Myocyte (in vitro differentiated cells): ENCODE measurements at places on chromosomes 16 and 17. TPM values are rescaled to one million over a fixed set of nuclear protein-coding genes. Genes with fewer than 3 reads are reported as not detected.

The ZNF469 gene
- total RNA-seq, result 1.5 and 2.7 TPM in 2 replicates

The GUCY2D gene
- total RNA-seq, result not detected in 2 replicates

The KRT39 gene
- total RNA-seq, result not detected in 2 replicates

The LRRC37A gene
- total RNA-seq, result 1.1 and 1.5 TPM in 2 replicates

The TBC1D3E gene
- not detected in 2 replicates for total RNA-seq

The MMP15 gene
- total RNA-seq, result 53.2 and 89.2 TPM in 2 replicates

The GLP2R gene
- total RNA-seq, result not detected in 2 replicates

The CCL17 gene
- total RNA-seq, result not detected in 2 replicates

The TRIM47 gene
- 7.2 and 8.8 TPM in 2 replicates for total RNA-seq

The P2RX1 gene
- 0.21 and 1.6 TPM in 2 replicates for total RNA-seq

The MYO15A gene
- 0.03 and 0.57 TPM in 2 replicates for total RNA-seq

- no peak for DNase-seq
Measured at GRCh38 chr17:67531291-67531690, 154.2 kb downstream of the PITPNC1 start.

DNA sequence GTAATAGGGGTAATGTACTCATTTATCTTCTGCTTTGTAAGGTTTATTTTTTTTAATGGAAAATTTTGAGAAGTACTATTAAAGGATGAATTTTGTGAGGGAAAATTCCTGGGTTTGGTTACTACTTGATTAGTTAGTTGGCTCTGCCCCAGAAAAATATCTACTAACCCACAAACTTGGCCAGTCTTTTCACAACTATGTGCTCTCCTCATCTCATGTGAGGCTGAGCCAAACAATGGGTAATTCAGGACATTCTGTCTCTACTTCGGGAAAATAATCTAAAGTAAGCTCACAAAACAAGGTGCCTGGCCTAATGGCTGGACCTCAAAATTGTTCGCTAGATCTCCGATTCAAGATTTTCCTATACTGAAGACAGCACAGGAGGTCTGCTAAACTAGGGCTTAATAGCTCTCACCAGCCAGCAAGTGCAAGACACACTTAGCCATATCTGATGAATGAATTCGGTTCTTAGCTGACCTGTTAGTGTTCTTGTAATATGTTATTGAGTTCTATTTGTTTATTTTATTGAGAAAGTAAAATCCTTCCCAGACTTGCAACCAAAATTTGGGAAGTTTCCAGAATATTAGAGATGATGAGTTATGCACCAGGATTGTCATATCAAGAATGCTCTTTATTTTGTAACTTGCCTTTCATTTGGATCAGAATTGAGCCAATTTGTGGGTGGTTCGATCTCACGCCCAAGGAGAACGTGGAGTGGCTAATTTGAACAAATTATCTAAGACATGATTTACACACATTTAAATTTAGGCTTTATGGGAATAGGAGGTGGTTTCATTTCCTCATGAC is 5.7 kb downstream of the KCNJ16 start:
- DNase-seq, result peak; percentile 62

- no peak for DNase-seq
Measured at GRCh38 chr16:71250461-71251235, 20.1 kb upstream of the HYDIN start.

- peak; percentile 21 for DNase-seq
Measured at GRCh38 chr16:24731722-24732419, 2.4 kb downstream of the TNRC6A start.

GRCh38 chr17:50845240-50846147 is 10.1 kb downstream of the WFIKKN2 start:
- peak; percentile 91 for DNase-seq

DNA sequence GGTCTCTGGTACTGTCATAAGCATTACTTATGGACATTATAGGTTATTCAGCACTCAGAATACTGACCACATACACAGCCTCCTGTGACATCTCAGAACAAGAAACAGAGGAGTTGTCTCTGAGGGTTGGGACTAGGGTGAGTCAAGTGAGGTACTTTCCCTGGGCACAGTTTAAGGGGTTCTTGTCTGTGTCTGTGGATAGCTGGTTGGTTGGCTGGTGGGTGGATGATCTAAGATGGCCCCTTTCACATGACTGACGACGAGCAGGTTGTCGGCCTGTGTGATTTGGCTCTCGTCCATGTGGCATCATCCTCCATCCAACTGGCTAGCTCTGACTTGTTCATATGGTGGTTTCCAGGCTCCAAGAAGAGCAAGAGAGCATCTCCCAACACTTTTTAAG is 163.9 kb downstream of the PRKCB start:
- no peak for DNase-seq

DNA sequence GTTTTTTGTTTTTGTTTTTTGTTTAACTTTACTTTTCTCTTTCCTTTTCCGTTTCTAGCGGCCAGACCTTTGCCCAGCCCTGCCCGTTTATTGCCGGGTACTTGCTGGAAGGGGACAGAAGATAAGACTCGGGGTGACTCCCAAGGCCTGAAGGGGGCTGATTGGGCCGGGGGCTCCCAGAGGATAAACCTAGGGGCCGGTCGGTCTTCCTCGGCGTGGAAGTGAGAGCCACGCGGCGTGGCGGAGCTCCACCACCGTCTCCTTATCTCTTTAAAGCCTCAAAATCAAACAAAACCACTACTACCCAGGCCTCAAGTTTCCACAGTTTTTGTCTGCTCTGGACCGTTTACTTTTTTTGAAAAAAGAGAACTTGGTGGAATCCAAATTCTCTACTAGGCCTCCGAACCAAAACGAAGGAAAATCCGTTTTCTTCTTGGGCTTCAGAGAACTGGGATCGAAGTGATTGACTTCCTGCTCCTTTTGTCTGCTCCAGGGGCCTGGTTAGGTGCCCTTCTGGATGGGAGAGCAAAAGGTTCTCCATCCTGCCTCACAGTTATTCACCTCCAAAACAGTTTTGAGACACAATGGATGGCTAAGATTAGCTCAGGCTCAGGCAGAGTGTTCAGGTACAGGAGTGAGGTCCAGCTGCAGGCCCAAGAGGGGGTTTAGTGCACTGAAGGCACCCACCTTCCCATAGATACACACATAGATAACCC is 8.5 kb upstream of the HOXB9 start:
- no peak for DNase-seq

- DNase-seq, result peak; percentile 44
Measured at GRCh38 chr17:14318109-14318917, 17.4 kb downstream of the HS3ST3B1 start.

- no peak for DNase-seq
Measured at GRCh38 chr17:78302478-78302877, 57.4 kb downstream of the SOCS3 start.

DNA sequence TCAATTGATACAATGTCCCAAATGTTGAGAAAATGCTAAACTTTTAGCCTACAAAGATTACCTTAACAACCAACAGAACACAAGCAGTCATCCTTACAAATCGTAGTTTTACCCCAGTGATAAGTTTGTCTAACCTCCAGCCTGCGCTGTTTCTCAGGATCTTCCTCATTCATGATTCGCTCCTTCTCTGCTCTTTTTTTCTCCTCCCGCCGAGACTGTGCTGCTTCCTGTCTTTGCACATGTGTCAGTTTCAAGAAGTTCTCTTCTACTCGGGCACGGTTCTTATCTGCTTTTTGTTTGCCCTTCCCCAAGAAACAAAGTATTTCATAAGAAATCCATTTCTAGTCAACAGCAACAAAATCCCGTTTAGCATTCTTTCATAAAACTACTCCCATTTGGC is 10.2 kb upstream of the STRADA start:
- DNase-seq, result no peak

DNA sequence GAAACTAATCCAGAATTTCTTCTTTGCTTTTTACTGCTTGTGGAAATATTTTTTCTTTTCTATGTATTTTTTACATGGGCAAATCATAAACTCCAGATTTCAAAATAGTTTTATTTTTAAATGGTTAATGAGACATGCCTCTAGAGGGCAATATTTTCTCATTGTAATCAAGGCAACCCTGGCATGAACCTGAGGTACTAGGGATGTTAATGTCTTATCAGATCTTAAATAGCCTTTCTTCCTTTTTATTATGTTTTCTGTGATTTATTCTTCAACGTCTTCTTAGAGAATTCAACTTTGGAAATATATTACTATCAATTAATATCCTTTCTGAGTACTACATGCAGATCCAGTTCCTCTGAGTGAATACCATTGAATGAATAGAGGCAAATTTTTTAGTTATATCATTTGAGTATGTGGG is 324.7 kb downstream of the BCAS3 start:
- DNase-seq, result peak; percentile 62

DNA sequence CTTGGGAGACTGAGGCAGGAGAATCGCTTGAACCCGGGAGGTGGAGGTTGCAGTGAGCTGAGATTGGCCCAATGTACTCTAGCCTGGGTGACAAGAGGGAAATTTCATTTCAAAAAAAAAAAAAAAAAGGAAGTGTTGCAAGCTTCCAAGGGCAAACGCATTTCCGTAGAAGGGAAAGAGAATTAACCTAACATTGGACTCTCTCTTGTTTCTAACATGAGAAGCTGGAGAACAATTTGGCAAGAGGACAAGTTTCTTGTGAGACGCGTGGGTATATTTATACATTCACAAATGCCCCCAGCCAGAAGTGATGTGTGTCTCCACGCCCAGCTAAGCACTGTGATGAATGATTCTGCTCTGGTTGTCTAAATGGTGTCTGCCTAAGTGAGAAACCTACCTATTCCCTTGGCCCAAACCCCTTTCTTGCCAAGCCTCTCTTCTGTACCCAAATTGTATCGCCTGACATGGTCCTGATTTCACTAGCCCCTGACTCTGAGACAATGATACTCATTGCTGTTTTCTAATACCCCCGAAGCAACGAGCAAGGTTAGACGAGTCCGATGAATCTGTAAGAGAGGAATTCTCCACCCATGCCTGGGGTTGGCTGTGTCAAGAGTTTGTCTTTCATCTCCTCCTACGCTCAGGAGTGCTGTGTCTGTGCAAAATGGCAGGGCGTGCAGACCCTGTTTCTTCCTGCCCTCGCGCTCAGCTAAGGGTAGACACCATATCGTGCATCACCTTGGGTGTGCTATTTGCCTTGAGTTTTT is 14.2 kb upstream of the ST6GALNAC2 start:
- DNase-seq, result no peak

GRCh38 chr16:68487669-68488068 is 39.4 kb upstream of the SMPD3 start:
- DNase-seq, result no peak

- peak; percentile 17 for DNase-seq
Measured at GRCh38 chr17:3635474-3636153, 436 bp downstream of the SHPK start.

DNA sequence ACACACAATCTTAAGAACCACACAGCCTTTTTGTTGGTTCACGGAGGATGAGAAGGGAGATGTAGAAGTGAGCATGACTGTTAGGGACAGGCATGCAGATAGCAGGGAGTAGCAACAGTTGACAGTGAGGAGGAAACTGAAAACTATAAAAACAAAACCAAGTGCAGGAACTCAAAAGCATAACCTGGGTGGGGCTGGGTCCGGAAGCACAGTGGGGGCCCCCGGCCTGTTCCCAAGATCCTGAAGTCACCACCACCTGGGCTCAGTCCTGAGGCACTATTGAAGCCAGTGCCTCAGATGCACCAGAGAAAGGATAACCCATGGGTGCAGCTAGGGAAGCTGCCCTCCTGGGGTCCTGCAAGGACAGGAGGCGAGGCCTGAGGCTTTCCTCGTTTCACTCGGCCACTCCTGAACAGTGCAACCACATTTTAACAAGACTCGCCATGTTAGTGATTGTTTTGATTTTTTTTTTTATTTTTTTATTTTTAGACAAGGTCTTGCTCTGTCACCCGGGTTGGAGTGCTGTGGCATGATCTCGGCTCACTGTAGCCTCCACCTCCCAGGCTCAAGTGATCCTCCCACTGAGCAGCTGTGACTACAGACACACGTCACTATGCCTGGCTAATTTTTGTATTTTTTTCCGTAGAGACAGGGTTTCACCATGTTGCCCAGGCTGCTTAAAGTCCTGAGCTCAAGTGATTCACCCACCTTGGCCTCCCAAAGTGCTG is 27.7 kb upstream of the CBX4 start:
- DNase-seq, result peak; percentile 52

DNA sequence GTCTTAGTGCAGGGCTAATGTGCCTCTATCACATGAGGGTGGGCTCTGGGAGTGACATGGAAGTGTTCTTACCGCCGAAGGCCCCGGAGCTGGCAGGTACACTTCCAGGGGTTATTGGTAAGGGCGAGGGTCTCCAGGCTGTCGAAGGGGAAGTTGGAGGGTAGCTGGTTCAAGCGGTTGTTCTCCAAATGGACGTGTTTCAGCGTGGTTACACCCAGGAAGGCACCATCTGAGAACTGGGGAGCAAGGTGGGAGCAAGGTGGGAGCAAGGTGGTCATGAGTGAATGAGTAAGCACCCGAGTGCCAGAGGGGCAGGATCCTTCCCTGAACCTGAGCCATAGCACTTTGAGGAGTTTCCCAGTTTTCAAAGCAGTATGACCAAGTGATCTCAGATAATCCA is 3.0 kb downstream of the CHAD start:
- no peak for DNase-seq

- no peak for DNase-seq
Measured at GRCh38 chr16:24234737-24235136, 21.4 kb upstream of the CACNG3 start.

DNA sequence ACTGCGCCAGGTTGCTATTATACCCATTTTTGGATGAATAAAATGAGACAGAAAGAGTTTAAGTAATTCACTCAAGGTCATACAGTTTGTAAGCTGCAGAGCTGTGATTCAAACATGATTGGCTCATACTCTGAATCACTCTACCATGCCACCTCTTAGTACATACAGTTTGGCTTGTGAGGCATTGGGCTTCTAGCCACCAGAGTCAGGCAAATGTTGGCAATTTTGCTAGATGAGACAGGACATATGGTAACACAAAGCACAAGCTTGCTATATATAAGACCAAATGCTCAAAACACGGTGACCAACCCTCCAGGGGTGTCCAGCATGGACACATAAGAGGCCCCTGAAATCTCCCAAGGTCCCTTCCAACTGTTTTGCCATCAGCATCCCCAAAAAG is 236.0 kb upstream of the IRX5 start:
- no peak for DNase-seq

- DNase-seq, result no peak
Measured at GRCh38 chr16:51184702-51185433, 33.8 kb upstream of the SALL1 start.

GRCh38 chr17:8144401-8145231 is 7.6 kb downstream of the PER1 start:
- DNase-seq, result no peak

DNA sequence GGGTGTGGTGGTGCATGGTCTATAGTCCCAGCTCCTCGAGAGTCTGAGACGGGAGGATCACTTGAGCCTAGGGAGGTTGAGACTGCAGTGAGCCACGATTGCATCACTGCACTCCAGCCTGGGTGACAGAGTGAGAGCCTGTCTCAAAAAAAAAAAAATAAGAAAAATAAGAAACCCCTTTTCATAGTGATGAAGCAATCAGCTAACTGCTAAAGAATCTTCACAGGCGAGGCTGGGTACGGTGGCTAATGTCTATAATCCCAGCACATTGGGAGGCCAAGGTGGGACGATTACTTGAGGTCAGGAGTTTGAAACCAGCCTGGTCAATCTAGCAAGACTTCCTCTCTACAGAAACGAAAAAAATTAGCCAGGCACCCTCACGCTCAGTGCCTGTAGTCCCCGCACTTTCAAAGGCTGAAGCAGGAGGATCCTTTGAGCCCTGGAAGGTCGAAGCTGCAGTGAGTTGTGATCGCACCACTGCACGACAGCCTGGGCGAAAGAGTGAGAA is 760 bp downstream of the SLFN12L start:
- no peak for DNase-seq
